Stimulated activated CD8-positive, alpha-beta memory T cell treated with anti-CD3 and anti-CD28 coated beads, Interleukin-15, amount 100 ng/mL, for 48 hours (primary cell): ENCODE measurements at places on chromosomes 7 and 10.

- DNase-seq: no peak
Observed at GRCh38 chr7:51012569-51013217, 230.0 kb upstream of the GRB10 start.

- no peak for DNase-seq
Observed at GRCh38 chr10:117241541-117242462, 888 bp downstream of the SLC18A2 start.

DNA sequence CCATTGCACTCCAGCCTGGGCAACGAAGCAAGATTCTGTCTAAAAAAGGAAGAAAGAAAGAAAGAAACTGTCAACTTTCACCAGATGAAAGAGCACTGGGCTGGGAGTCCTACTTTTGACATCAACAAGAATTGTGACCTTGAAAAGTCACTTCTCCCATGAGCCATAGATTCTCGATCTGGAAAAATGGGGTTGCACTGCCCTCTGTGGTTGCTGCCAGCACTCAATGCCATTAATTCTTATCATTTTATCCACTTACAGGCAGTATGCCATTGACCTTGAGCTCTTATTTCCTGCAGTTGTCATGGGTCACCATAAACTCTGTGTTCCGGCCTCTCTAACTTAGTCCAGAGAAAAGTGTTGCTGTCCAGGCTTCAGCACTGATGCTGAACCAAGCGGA, 137.2 kb downstream of the NOC3L start:
- DNase-seq: no peak

DNA sequence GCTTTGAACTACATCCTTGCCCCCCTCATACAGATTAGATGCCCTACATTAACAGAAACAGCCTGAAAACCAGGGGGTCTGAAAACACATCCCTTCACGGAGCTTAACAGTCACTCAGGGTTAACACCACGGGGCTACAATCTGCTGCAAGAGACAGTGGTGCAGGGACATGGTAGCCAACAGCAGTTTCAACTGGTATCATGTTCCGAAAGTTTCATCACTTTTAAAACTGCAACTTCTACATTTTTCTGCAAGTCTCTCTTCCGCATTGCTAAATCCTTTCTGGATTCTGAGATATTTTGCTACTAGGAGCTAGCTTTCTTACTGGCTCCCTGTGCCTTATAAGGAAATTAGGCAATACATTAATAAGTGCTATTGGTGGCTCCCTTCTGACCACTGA, 92.6 kb downstream of the JAZF1 start:
- no peak for DNase-seq

DNA sequence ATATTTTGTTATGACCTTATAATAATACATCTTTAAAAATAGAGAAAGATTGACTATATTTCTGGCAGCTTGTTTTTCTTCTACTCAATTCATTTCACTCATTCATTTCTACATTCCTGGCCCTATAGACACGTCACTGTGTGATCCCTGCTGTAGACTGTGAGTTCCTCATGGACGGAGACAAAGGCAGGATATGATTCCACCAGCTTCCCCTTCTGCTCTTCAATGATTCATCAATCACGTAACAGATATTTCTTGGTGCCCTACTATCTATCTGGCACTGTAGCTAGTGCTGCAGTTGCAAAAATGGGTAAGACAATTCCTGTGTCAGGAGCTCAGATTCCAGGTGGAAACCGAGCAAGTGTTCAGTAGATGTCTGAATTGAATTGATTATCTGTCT, 415.0 kb downstream of the SFMBT2 start:
- DNase-seq: no peak

DNA sequence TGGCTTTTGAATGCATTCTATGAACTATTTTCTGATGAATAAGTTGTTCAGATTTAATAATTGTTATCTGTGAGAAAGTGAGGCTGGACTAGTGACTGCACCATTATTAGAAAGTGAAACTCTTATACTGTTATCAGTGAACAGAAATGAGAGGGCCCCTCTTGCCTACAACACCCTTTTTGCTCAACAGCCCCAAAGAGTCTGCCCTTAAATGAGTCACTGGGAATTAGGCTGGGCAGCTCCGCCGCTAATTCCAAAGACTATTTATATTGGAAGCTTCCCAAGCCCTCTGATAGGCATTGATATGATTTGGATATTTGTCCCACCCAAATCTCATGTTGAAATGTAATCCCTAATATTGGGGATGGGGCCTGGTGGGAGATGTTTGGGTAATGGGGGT, 7.0 kb upstream of the CYP2C18 start:
- DNase-seq: no peak

- DNase-seq: no peak
Observed at GRCh38 chr7:21099432-21099831, 312.7 kb upstream of the SP8 start.

GRCh38 chr10:3339531-3339950, 167.0 kb upstream of the PITRM1 start:
- no peak for DNase-seq

DNA sequence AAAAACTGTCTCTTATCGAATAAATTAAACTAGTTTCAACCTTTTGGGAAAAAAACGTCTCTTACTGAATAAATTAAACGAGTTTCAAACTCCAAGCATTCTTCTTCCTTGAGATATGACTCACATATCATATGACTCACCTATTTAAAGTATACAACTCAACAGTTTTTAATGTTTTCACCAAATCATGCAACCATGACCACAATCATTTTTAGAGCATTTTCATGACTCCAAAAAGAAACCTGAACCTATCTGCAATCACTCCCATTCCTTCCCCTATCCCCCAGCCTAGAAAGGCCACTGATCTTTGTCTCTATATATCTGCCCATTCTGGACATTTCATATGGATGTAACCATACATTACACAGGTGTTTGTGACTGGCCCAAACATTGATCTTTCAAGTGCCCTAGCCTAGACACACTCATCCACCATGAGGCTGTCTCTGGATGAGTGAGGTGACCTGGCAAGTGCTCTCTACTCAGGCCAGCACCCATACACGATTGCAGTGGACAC, 115.3 kb downstream of the PIP4K2A start:
- DNase-seq: no peak

- DNase-seq: no peak
Observed at GRCh38 chr7:72337390-72338167, 74.6 kb downstream of the CALN1 start.
